Fibroblast of upper back skin (primary cell): ENCODE measurements at places on chromosomes 11 and 22.

GRCh38 chr11:112589155-112589554 is 328.5 kb upstream of the PLET1 start:
- peak; percentile 31 for DNase-seq

DNA sequence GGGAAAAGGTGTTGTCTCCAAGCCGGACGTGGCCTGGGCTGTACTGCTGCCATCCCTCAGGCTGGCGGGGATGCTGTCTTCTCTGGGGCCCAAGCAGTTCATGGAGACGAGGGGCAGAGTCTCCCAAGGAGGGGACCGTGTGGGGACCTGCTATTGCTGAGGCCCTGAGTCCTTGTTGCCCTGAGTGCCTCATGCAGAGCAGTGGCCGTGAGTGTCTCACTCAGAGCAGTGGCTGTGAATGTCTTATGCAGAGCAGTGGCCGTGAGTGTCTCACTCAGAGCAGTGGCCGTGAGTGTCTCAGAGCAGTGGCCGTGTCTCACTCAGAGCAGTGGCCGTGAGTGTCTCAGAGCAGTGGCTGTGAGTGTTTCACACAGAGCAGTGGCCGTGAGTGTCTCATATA is 54.7 kb downstream of the GRAMD4 start:
- no peak for DNase-seq

- peak; percentile 60 for DNase-seq
Observed at GRCh38 chr11:95715777-95716241, 73.8 kb downstream of the FAM76B start.

- peak; percentile 18 for DNase-seq
Observed at GRCh38 chr11:66172146-66172545, 96.3 kb upstream of the RAB1B start.

DNA sequence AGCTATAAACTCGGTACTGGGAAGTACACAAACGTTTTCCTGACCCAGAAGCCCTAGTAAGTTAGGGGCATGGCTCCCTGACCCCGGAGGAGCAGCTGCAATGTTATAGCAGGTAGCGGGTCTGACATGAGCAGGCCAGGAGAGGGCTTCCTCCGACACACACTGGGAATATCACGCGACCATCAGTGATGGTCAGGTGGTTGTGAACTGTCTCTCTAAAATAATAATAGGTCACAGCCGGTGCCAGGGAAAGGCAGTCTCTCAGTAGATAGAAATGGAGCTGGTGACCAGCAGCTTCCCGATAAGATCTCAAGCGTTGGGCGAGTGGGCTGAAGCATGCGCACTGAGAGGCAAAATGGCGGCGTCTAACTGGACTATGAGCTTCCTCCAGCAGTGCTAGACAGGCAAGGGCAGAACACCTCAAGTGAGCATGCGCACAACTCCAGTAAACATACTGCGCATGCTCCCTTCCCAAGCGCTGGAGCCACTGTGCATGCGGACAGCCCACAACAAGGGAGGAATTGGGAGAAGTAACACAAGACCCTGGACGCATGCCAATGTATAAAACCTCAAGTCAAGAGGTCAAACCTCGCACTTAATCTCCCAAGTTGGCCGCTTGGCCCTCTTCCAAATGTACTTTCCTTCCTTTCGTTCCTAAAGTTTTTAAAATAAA is 22.3 kb upstream of the TESMIN start:
- peak; percentile 20 for DNase-seq

GRCh38 chr11:120270386-120270785 is 30.4 kb downstream of the POU2F3 start:
- no peak for DNase-seq

DNA sequence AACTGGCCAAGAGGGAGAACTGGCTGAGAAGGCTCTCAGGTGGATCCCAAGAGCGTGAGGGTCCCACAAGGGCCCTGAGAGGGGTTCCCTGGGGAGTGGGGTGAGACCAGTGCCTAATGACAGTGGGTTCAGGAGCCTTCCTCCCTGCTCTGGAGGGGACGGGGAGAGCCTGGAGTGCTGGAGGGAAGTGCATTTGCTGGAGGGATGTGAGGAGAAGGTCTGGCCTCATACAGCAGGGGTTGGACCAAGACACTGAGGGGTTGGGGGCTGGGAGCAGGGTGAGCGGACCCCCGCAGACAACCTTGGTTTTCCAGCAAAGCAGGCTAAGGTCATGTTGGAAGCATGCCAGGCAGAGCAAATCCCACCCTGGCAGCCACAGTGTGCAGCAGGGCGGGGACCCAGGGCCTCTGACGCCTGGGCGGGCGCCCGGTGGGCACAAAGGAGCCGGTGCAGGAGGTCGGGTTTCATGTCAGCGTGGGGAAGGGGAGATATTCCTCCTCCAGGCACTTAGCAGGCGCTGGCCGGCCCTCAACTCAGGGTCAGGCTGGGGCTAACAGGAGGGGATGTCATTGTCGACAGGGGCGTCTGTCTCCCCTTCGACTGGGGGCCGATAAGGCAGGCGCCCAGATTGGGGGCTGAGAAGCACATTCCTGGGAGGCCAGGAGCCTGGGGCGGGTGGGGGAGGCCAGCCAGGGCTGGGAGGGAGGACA is 3.1 kb upstream of the DERL3 start:
- no peak for DNase-seq

- DNase-seq: peak; percentile 73
Observed at GRCh38 chr22:27851974-27852746, 50.6 kb upstream of the MN1 start.

DNA sequence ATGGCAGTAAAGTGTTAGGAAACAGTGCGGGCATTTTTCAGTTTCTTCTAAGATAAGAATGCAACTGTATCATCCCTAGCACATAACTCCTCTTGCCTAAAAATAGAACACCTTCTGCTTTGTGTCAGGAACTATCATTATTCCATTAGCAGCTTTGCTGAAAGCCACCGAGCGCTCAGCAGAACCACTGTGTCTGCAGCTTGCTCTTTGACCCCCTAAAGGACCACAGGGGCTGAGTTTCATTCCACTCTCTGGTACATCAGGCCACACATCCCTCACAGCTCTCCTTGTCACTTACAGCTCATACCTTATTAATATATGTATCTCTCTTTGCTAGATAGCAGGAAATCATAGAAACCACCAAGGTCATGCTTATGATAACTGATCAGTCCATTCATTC is 360.2 kb downstream of the KCNA4 start:
- no peak for DNase-seq

GRCh38 chr11:63951779-63952536 is 13.2 kb downstream of the NAA40 start:
- no peak for DNase-seq

GRCh38 chr11:76689313-76690260 is 19.0 kb upstream of the LRRC32 start:
- no peak for DNase-seq

DNA sequence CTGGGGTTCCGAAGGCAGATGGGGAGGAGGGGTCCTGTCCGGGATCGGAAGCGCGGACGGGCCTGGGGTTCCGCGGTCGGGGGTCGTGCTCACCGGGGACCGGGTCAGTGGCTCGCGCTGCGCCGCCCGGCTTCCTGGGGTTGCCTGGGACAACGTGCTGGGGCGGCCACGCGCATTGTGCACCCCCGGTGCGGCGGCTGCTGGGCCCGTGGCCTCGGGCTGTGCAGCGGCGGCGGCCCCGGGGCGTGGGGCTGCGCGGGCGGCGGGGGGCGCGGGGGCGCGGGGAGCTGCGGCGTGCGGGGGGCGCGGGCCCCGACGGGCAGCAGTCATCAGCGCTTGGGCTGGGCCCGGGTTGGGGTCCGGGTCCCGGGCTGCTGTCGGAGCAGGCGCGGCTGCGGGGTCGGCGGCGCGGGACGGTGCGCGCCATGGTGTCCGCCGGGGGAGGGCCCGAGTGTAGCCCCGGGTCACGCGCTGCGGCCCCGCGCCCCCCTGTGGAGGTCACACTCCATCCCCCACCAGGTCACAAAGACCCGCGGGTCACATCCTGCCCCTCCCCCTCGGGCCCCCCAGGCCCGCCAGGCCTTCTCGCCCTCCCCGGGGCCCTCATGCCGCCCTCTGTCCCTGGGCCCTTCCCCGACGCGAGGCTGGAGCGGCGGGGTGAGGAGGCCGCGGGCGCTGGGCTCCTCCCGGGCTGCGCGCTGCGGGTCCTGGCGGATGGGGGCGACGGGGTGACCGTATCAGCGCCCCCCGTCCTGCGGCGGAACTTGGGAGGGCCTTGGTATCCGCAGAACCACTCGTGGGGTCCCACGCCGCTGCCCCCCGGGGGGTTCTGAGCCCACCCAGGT is at the start of gene TTLL8:
TTLL8 (minus strand) TSS at position 238 of the 845 bp plus-strand sequence.
- DNase-seq: no peak

GRCh38 chr11:14119357-14119756 is 156.8 kb downstream of the SPON1 start:
- DNase-seq: peak; percentile 3

GRCh38 chr11:8017071-8017470 is 29.9 kb downstream of the EIF3F start:
- DNase-seq: no peak

DNA sequence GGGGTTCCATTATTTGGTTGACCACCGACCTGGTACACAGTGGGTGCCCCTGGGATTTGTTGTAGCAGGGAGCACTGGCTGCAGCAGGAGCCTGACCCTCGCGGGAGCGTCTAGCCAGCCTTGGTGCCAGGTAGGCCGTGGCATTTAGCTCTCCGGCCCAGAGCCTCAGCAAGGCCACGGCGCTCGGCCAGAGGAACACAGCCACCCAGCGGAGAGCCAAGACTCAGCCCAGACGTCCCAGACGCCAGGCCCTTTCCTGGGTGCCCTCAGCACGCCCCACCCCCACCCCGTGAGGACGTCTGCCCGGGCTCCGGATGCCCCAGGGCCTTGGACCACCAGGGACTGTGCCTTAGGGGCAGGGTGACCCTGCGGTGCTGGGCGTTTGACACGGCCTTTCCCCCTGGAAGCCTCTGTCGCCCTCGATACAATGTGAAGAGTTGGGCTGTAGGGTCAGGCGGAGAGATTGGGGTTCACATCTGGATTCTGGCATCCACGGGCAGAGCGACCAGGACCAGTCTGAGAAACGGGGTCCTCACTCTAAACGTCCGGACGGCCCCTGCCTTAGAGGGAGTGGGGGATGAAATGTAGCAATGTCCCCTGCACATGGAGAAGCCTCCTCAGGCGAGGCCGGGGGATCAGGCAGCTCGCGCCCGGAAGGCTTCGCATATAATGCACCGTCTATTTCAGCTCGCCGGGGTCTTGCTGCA is 99.2 kb upstream of the FGF3 start:
- DNase-seq: no peak

GRCh38 chr11:64415996-64416728 is 57.2 kb downstream of the RPS6KA4 start:
- DNase-seq: no peak

GRCh38 chr11:13782390-13783075 is 114.1 kb downstream of the FAR1 start:
- DNase-seq: no peak

GRCh38 chr22:17638182-17638431 is 450 bp upstream of the BCL2L13 start:
- DNase-seq: no peak

DNA sequence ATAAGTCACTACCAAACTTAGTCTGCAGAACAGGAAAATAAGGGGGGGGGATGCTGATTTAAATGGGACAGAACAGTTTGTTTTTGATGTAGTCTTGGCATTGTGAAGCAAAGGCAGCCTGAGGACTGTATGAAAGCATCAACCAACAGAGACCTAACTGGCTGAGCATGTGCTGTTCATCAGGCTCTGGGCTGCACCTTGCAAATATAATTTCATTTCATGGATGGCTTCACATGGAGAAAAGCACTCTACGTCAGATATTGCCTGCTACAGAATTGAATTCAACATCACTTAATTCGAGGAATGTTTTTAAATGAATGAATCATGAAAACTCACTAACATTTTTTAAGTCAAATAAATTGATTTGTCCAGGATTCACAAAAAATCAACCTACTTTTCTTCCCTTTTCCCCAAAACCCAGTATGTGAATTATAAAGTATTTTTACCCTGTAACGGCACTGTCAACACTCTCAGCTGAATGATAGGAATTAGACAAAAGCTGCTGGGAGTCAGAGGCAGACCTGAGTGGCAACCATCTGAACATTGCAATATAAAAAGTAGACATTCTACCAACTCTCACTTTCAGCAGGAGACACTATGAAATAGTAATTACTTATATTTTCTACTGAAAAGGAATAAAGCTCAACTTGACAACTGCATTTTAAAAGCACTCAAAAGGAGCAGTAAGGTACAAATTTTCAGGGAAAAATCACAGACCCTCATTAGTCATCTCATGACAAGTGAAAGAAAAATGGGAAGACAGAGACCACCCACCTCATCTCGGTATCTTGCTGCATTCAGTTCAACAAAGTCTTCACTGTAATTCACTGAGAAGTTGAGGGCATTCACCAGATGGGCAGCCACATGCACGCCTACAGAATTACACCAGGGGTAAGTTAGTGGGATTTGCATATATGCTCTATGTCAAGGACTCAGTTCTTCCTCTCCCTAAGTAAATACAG is 47.5 kb downstream of the NOX4 start:
- DNase-seq: no peak

DNA sequence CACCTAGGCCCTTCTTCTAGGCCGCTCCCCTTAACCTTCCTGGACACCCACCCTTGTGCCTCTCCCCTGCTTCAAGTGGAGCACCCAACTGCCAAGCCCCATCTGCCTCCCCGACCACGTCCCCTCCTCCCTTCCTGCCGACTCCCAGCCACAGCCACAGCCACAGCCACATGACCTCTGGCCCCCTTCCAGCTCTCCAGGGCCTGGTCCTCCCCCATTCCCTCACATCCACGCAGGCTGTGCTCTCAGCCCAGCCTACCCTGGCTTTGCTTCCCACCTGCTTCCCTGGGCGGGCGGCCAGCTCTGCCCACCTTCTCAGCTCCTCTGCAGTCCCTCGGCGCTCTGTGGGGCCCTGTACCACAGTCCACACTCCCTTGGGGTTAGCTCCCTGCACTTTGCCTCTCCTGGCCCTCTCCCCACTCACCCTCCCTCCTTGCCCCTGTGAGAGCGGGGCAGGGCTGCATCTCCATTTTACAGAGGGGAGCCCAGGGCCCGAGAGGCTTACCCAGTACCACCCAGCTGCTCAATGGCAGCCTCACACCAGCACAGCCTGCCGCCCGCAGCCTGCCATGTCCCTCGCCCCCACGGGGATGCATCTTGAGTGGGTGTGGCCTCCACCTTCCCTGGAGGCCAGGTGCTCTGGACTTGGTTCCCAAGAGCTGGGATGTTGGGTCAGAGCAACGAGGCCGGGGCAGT is 20.3 kb downstream of the PARVG start:
- DNase-seq: peak; percentile 19

DNA sequence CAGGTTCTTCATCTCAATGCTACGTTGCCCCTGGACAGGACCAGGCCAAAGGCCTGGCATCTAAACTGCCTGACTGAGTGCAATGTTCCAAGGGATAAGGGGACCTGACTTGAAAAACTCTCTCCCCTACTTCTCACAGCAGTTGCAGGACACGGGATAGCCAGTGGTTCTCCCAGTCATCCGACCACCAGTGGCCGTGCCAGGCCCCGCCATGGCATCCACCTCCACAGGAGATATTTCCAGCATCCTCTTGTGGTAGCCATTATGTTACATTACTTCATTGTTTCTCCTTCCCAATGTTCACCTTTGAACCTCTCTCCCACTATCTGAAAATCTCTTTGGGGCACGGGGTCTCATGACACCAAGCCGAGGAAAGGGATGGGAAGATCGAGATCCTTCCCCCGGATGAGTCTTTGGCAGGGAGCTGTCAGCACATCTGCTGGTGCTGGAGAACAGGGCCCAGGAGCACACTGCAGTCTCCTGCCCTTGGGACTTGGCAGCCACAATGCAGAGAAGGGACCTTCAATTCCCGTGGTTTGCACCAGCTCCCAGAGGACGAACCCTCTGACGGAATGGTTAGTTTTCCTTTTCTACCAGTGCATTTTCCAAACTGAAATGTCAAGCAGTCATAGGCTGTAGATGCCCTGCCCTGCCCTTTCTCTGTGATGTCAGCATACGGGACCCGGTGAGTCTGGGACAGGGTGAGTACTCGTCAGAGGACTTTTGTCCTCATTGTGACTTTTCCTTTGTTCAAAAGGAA is 121.2 kb downstream of the ETS1 start:
- DNase-seq: no peak

GRCh38 chr11:114297806-114298709 is 1.9 kb downstream of the NNMT start:
- DNase-seq: peak; percentile 50
